ENCODE measurements at places on chromosomes 5 and 9.

GRCh38 chr5:177142098-177142611 is 8.6 kb downstream of the NSD1 start:
- no peak for DNase-seq

- peak; percentile 57 for DNase-seq
These were observed 109.3 kb upstream of the IFNE start for GRCh38 chr9:21591221-21592062.

DNA sequence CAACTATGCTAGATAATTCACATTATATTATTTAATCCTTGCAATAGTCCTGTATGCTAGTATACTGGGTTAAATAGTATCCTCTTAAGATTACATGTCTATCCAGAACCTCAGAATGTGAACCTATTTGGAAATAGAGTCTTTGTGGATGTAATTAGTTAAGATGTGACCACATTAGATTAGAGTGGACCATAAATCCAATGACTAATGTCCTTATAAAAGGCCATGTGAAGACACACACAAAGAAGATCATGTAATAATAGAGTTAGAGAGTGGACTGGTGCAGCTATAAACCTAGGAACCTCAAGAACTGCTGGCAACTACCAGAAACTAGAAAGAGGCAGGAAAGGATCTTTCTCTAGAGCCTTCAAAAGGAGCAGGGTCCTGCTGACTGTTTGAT is 263.6 kb upstream of the PTGER4 start:
- no peak for DNase-seq

DNA sequence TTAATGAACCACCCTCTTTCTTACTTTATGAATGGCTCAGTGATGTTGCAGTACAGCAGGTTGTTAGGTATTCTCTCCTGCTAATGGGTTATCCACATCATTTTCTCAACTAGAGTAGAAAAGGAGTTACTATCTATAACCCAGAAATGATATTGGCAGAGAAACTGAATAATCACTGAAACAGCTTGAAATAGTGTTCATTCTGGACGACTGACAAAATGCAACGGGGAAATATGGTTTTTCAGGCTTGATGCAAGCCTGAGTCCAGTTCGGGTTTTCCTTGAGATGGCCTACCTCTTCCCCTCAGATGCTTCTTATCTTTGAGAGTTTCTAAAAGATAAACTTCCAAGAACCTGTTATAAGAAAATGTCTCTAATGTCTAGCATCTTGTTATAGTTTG is 187.3 kb downstream of the RAB3C start:
- DNase-seq, result no peak

GRCh38 chr5:167049771-167050567 is 1241.5 kb upstream of the WWC1 start:
- no peak for DNase-seq

DNA sequence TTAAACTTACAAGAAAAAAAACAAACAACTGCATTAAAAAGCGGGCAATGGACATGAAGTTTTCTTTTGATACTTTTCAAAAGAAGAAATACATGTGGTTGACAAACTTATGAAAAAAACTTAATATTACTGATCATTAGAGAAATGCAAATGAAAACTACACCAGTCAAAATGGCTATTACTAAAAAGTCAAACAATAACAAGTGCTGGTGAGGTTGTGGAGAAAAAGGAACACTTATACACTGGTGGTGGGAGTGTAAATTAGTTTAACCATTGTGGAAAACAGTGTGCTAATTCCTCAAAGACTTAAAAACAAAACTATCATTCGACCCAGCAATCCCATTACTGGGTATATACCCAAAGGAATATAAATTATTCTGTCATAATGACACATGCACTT is 311.6 kb downstream of the ISL1 start:
- no peak for DNase-seq

DNA sequence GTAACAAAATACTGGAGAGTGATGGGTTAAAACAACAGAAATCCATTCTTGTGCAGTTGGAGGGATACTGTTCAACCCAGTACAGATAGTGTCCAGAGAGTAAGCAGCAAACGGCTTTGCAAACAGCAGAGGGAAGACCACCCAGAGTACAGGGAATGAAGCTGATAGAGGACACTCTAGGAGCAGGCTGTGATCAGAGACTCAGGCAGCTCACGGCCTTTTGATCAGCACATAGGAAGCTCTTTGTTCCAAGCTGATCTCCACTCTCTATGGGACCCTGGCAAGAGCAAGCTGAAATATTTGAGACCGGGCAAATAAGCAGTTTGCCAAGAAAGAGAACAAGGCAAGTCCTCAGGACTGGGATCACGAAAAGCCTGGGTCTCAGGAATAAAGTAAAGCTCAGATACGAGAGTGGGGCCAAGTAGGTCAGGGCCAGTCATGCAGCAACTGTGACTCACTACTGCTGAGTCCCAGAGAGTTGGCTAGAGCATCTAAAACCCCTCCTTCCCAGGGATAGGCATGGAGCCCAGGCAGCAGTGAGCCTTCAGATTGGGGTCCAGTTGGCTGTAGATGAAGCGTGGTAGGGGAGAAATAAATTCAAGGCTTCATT is 52.4 kb downstream of the MELK start:
- DNase-seq, result no peak

- no peak for DNase-seq
These were observed 22.8 kb downstream of the CPLANE1 start for GRCh38 chr5:37226377-37226776.

- DNase-seq, result no peak
These were observed 234.6 kb downstream of the SPOCK1 start for GRCh38 chr5:137264573-137264972.

DNA sequence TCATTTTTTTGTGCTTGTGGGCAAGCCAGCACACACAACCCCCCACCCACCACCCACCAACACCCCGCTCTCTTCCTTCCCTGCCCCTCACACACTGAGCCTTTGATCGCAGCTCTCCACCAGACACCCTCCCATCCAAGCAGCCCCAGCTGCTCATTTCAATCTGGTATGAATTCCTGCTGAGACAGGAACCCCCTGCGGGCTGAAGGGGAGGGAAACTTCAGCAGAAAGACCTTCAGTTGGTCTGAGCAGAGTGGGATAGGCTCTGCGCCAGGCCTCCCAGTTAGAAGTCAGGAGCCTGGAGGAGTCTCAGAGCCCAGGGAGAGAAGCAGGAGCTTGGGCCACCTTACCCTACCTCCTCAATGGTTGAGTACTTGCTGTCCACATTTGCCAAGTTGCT is 7.2 kb downstream of the PCDHGC5 start:
- no peak for DNase-seq

- peak; percentile 91 for DNase-seq
These were observed at the start of gene DNLZ for GRCh38 chr9:136363106-136363948. DNLZ (minus strand) TSS chr9:136363744; CDS start chr9:136363714, 30 bp downstream.

- no peak for DNase-seq
These were observed 1.5 kb downstream of the CLTA start for GRCh38 chr9:36192196-36192595.

GRCh38 chr9:128340691-128341434 is 536 bp downstream of the SLC27A4 start:
- no peak for DNase-seq

DNA sequence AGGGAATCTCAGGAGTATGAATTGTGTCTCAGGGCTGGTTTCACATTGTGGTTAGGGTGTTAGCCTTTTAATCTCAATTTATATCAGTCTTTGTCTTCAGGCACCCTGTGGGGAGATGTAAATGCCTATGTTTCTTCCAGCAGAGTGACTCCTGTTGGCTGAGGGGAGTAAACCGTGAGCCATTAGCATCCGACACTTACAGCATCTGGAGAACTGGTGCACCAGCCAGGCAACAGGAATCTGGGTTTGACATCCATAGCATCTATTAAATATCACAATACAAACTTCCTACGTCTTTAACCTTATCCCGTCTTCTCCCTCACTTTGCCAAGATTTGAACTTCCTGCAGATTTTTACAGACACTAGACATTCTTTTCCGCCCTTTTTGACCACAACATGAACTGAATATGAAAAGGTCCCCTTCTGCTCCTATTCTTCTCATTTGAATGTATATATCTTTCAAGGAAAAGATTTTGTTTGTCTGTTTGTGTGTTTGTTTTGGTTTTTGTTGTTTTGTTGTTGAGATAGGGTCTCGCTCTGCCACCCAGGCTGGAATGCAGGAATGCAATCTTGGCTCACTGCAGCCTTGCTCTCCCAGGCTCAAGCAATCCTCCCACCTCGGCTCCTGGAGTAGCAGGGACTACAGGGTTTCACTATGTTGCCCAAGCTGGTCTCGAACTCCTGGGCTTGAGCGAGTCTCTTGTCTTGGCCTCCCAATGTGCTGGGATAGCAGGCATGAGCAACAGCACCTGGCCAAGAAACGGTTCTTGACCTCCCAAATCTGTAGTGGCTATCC is 626.2 kb downstream of the TLR4 start:
- no peak for DNase-seq

GRCh38 chr5:10034001-10034400 is 215.7 kb downstream of the ATPSCKMT start:
- DNase-seq, result no peak

DNA sequence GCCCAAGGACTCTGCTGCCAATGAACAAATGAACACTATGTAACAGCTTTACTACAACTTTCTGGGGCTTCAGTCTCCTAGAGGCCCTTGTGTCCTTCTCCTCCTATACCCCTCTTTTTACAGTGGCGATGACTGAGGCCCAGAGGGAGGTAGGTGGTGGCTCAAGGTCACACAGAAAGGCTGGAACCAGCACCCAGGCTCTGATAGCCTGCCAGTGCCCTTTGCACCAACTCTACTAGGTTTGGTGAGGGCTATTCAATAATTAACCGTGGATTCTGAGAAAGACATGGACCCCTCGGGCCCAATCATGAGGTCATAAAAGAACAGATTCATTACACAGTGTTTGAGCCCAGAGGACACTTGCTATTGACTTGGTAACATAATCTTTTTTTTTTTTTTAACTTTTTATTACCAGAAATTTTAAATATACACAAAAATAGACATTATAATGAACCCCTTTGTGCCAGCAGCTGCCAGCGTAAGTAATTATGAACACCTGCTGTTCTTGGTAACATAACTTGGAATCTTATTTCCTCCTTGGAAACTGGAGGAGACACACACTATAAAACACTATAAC is 6.1 kb upstream of the ALDH1B1 start:
- DNase-seq, result no peak

- DNase-seq, result no peak
These were observed 148.3 kb upstream of the MOCS2 start for GRCh38 chr5:53257806-53258373.

DNA sequence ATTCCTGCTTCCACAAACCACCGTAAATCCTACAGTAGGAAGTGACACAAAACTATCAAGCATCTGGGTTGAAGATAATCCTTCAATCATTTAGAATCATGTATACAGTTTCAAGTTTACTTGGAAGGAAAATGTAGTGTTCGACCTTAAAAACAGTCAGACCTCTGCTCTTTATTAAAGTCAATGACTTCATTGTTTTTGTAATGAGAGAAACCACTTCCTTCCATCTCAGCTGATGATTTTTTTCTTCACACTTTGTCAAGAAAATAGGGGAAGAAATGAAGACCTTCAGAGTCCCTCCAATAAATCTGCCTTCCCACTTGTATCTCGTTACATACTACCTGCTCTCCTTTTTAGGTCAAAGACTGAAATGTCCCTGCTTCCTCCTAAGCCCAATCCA is 30.1 kb downstream of the TUSC1 start:
- DNase-seq, result no peak

- no peak for DNase-seq
These were observed 1.5 kb downstream of the RORB start for GRCh38 chr9:74498621-74499095.

DNA sequence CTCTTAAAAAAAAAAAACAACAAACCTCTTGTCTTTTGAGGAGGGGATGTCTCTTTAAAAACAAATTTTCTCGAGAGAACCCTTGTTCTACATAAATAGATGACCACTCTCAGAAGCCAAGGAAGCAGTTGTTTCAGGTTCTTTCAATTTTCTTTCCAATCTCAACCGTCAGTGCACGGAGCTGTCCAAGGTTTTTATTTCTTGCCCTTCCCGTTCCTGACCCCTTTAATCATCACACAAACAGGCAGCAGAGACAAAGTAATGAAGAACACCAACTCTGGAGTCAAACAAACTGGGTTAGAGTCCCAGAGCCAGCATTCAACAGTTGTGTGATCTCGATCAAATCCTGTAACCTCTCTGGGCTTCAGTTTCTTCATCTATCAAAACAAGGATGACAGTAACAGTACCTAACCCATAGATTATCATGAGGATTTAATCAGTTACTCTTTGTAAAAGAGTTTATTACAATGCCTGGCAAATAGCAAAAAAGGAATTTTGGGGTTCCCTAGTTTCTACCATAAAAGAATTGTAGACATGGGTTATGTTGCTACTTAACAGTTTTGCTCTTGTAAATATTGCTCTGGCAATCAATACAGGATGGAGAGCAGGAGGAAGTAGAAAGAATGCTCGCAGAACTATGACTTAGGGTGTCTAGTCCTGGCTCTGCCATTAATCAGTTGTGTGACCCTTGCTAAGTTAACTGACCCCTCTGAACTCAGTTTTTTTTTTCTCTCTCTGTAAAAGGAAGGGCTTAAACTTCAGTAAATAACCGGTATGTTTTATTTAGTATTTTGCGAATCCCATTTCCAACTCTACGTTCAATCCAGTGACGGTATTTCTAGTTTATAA is 1.0 kb upstream of the NIM1K start:
- DNase-seq, result no peak

DNA sequence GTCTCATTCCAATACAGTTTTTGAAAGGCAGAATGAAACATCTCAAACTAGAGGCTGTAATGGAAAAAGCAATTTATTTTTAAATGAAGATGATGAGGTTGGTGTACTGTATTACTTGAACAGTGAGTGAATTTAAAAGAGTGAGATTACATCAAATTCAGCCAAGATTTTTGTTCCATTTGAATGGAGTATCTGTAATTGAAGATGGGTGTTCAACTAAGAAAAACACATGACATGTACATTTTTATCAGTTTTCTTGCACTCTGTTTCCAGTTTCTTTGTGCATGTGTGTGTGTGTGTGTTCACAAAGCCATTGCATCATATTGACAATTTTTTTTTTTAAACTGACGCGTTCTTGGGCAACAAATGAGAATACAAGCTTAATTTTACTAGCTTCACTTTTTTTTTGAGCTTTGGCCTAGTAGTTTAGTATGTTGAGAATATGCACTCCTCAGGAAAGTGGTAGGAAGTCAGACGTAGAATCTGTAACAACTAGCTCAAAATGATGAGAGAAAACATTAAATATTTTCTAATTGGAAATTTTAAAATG is 243.5 kb downstream of the MAST4 start:
- DNase-seq, result no peak

DNA sequence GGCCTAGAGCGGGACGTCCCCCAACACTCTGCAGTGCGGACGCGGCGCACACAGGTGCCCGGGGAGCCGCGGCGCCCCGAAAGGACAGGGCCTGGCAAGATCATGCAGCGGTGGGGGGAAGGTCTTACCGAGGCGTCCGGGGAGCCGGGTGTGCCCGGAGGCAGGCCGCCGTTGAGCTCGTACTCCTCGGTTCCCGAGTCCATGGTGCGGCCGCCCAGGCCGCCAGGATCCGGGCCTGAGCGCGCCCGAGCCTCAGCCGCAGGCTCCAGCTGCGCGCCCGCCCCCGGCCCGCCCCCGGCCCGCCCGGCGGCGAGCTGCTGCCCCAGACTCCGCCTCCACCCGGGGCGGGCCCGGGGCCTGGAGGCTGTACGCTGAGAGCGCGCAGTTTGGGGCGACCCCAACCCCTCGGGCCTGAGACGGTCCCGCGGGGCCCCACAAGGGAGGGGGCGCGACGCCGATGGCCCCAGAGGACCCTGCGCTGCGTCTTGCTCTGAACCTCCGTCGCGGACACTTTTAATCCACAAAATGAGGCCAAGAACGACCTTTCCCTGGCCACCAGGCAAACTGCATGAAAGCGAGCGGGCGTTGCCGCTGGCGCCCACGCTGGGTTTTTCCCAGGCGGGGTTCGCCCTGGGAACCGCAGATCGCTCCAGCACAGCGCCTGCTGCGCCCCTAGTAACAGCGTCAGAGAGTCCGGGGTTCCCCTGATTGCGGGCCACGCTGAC is at the start of gene NINJ1:
TSS of gene NINJ1 (minus strand) at position 237 of the 725 bp plus-strand sequence. CDS start at position 203, 34 bp downstream.
- peak; percentile 86 for DNase-seq

GRCh38 chr5:140146523-140146842 is 20.7 kb downstream of the IGIP start:
- no peak for DNase-seq

Measured in stimulated activated CD8-positive, alpha-beta memory T cell treated with anti-CD3 and anti-CD28 coated beads, Interleukin-15, amount 100 ng/mL, for 48 hours (primary cell).